Aorta (tissue), 5 donors: ENCODE measurements at places on chromosomes 16 and 17. TPM values are rescaled to one million over a fixed set of nuclear protein-coding genes. Genes with fewer than 3 reads are reported as not detected.

The TMED6 gene
- total RNA-seq: 1.1 TPM

The PRSS33 gene
- total RNA-seq: not detected

The BLTP2 gene
- total RNA-seq: 135 TPM

The HOXB1 gene
- not detected for total RNA-seq

The MMP25 gene
- 3.2 TPM for total RNA-seq

The KRTAP4-3 gene
- not detected for total RNA-seq

The C17orf67 gene
- total RNA-seq: 5.0 TPM

The MYCBPAP gene
- 1.3 TPM for total RNA-seq

The CACNG5 gene
- total RNA-seq: not detected

The SGSM2 gene
- total RNA-seq: 87.4 TPM

The FXR2 gene
- 25.3 TPM for total RNA-seq

The TBC1D3L gene
- 7.1 TPM for total RNA-seq

The SCIMP gene
- 5.8 TPM for total RNA-seq

The CETP gene
- total RNA-seq: 0.49 TPM

The AKTIP gene
- total RNA-seq: 47.1 TPM

The KRTAP3-2 gene
- not detected for total RNA-seq

The NAA38 gene
- total RNA-seq: 44.1 TPM

The KCNJ2 gene
- 3.1 TPM for total RNA-seq

The FBXL16 gene
- 0.16 TPM for total RNA-seq

The HASPIN gene
- total RNA-seq: 0.13 TPM

The CASKIN1 gene
- not detected for total RNA-seq

The KLHL10 gene
- 0.36 TPM for total RNA-seq

The KRT25 gene
- not detected for total RNA-seq
